Fibroblast of skin of scalp (primary cell): ENCODE measurements at places on chromosomes 2 and 18.
A peak's percentile ranks its signal among the peaks of the same experiment; 100 is the strongest.

DNA sequence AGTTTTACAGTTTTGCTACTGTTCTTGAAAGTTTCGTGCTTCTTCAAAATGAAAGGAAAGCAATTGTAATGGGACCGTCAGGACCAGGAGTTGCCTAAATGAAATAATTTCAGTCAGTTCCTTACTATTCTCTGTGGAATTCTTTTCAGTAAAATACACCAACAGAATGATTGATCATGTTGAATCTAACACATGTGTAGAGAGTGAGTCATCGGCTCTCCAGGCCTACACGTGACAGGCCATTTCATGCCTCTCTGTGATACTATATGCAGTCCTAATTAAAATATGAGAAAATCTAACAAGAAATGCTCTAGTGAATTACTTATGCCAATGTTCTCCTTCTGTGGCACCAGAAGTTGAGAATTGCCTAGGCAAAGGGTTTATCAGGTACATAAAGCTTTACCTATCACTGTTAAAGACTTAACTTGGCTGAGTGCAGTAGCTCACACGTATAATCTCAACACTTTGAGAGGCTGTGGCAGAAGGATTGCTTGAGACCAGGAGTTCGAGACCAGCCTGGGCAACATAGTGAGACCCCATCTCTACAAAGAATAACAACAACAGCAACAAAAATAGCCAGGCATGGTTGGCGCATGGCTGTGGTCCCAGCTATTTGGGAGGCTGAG is 199.4 kb downstream of the LRRTM1 start:
- DNase-seq, result peak; percentile 61

DNA sequence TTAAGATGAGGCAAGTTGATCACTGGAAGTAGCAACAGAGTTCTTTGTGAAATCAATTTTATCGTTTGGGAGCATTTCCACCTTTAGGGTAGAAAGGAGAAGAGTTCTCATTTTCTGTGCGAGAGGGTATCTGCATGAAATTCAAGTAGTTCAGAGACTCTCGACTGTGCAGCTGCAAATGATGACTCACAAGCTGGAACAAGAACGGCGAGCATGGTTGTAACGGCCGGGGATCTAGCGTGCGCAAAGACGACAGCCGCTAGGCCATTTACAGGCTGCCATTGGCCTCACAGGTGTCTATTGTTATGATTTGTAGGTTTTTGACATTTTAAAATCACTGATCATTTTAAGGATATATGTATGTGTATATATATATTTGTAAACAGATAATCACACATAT is 5.2 kb downstream of the KLHL29 start:
- DNase-seq, result no peak

GRCh38 chr2:43405829-43406228 is 179.4 kb upstream of the ZFP36L2 start:
- peak; percentile 14 for DNase-seq

DNA sequence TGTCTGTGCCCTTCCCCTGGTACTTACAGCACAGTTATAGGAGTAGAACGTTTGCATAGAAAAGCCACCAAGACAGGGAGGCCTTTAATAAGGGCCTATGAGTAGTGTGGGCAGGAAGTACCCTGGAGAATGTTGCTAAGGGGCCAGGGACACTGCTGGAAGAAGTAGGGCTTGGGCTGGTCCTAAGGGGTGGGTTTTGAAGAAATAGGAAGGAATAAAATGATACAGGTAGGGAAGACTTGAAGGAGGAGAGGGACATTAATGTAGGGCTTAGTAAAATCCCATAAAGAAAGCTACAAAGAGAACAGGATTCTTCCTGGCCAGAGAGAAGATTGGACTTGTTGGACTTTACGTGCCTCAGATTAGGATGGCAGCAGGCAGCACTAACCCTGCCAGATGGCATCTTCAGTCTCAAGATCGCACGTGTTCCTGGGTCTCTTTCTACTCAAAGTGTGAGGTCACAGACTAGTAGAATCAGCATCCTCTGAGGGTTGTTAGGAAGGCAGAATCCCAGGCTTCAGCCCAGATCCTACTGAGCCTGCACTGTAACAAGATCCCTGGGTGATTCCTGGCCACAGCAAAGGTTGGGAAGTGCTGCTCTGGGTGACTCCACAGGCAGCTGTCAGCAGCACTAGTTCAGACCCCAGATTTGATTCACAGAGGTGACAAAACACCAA is 39.2 kb downstream of the EPAS1 start:
- DNase-seq, result peak; percentile 54

GRCh38 chr2:66987733-66988132 is 409.4 kb upstream of the ETAA1 start:
- DNase-seq, result no peak

GRCh38 chr2:84870306-84870705 is 10.6 kb downstream of the TRABD2A start:
- DNase-seq, result no peak

DNA sequence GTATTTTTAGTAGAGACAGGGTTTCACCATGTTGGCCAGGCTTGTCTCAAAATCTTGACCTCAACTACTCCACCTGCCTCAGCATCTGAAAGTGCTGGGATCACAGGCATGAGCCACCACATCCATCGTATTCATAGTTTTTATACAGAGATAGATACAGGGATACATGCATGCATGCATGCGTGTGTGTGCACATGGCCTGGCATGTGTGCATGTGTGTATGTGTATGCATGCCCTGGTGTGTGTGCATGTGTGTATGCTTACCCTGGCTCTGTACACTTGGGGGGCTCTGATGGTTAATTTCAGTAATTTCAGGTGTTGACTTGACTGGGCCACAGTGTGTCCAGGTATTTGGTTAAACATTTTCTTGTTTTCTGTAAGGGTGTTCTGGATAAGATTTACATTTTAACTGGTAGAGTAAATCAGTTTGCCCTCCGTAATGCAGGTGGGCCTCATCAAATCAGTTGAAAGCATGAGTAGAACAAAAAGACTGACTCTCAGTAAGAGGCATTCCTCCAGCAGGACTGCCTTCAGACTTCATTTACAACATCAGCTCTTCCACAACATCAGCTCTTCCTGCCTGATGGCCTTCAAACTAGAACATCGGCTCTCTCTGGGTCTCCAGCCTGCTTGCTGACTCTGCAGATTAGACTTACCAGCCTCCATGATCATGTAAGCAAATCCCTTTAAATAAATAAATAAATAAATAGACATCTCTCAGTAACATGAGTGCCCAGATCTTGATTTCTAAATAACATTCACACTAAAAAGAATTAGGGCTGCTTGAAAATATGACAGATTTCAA is 30.8 kb downstream of the SESTD1 start:
- DNase-seq, result no peak

GRCh38 chr2:98538280-98539041 is 69.9 kb downstream of the COA5 start:
- no peak for DNase-seq

- peak; percentile 77 for DNase-seq
These were observed 3.0 kb upstream of the FZD7 start for GRCh38 chr2:202030691-202031090.

DNA sequence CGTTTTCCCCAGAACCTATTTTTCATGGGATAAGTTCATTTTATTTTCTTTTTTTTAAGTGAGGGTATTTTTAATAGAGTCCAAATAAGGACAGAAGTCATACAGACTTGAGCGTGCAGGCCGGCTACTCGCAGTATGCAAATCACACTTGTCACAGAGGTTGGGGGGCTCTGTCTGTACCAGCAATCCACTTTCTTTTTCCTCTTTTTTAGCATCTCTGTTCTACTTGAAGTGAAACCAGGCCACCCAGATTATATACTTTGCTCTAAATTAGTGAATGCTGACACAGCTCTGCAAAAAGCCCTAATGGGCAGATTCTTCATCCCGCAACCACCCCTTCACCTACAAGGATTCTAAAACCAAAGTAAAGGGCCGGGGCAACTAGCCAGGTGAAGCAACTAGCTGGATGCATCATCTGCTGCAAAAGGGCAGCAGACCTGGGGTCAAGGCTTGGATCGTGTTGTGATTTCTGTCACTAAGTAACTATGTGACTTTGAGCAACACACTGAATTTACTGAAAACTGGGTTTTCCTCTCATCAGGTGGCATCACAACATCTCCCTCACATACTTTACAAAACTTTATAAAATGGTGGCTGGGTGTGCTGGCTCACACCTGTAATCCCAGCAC is 18.4 kb downstream of the KDSR start:
- no peak for DNase-seq

DNA sequence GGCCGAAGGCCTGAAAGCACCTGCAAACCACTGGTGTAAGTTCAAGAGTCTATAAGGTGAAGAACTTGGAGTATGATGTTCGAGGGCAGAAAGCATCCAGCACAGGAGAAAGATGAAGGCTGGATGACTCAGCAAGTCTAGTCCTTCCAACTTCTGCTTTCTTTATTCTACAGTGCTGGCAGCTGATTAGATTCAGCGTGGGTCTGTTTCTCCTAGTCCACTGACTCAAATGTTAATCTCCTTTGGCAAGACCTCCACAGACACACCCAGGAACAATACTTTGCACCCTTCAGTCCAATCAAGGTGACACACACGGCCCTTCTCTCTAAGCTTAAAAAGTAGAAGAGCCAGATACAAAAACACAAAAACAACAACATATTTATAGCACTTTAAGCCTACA is 43.4 kb downstream of the NMS start:
- no peak for DNase-seq

DNA sequence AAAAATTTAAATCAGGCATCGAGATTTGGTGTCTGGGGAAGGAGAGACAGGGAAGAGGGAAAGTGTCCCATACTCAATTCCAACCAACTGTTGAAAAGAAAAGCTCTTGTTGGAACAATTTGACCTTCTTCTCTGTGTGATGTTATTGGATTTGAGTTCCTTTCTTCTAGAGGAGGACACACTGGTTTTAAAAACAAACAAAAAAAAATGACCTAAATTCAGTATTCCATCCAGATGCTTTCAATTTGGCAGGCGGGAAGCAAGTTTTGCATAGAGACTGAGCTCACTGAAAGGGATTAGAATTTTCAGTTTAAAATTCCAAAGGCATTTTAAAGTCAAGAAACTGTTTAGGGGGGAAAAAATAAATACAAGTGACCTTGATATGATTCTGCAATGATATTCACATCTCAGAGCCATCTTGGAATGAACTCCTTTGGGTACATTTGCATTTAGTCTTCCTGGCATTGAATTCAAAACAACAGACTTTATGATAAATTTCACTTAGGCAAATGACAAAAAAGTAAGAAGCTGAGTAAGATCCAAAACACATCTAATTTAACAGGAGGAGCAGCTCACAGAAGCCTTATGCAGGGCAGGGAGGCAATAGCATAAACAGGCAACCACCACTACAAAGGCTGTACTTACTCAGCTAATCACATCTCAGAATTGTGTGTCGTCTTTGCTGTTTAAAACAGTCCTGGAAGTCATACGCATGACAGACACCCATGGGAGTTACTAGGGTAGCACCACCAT is 126.8 kb downstream of the CDH20 start:
- peak; percentile 38 for DNase-seq

DNA sequence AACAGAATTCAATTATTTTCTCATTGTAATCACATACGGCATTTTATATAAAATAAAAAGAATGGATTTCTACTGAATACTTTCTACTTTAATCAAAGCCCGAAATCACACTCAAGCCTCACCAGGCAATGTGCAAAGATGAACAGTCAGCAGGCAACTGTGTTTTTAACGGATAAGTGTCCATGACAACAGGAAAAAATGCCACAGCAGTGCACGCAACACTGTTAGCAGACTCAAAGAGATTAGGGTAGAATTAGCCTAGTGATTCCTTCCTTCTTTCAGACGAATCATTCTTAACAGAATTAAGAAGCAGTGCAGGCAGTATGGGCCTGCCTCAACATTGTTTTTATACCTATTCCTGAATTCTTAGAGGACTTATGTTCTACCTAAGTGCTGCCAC is 135.6 kb downstream of the CDH2 start:
- peak; percentile 71 for DNase-seq

- peak; percentile 30 for DNase-seq
These were observed 112.4 kb downstream of the CYRIA start for GRCh38 chr2:16553226-16553625.

DNA sequence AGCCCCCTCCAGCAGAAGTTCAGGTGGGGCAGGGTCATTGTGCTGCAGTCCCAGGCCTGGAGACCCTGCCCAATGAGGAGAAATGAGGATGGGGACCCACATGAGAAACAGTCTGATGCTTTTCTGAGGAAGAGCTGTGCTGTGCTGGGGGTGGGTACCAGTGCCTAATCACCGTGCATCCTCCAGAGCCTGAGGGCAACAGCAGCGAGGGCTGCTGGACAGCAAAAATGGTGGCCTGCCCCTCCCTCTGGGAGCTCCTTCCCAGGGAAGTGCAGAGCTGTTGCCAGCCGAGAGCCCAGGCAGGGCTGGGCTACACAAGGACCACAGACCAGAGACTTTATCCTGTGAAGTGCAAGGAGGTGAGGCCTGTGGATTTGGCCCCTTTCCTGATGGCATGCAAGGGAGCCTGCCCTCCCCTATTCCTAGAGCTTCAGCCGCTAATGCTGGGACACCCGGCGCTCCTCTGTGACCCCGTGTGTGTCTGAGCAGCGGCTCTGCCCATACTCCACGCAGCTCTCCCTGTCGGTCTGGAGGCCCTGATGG is 134.8 kb downstream of the DSEL start:
- DNase-seq, result no peak

DNA sequence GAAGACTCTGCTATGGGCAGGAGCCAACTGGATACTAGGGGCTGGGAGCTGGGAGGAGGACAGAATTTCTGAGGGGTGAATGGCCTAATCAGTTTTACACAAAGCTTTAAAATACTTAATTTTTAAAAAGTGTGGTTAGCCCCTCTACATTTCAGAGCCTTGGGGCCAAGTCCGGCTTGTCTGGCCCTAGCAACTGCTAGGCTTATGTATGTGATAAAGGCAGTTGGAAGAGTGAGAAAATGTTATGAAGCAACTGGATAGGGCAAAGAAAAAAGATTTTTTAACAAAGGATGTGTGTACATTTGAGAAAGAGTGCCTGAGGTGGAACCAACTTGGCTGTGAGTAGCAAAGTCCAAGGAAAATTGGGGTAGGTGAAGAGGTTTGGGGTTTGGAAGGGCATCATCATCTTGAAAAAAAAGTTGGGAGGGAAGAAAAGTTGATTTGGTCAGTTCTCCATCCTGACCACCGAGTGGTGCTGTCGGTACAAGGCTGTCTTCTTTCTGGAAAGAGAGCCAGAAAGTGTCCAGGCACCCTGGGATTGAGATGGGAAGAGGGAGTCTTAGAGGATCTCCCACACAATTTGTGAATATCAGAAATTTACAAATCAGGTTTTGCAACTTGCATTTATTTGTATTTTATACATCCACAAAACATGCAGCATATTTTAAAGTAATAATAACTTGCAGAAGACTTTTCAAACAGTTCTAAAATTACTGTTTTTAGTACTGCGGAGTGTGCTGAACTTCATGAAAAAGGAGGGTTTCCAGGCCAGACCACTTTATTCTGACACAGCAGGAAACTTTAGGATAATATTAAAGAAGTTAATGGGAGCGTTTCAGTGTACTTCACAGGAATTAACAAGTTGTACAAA is 10.5 kb upstream of the CDK15 start:
- peak; percentile 77 for DNase-seq

GRCh38 chr18:71049893-71050292 is 761.0 kb downstream of the SOCS6 start:
- DNase-seq, result no peak
